ENCODE measurements at places on chromosomes 4 and X.

DNA sequence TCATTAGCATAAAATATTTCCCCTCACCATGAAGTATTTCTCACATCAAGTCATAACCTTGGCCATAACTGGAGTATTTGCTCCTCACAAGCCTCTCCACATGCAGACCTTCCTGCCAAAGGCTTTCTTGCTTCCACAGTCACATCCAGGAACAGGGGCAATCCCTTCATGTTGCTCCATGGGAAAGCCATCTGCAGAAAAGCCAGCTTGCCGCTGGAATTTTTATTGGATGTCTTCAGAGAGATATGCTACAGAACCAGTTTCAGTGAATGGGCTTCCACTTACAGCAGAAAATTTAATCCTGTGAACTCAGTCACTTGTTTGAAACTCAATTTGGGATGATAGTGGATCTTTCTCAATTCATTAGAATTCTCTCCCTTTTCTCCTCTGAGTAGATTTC, 3.2 kb upstream of the CDKN2AIP start:
- DNase-seq, result no peak

GRCh38 chr4:163598028-163598427, 103.5 kb downstream of the TMA16 start:
- no peak for DNase-seq

GRCh38 chrX:107600366-107600765, 27.9 kb upstream of the PRPS1 start:
- no peak for DNase-seq

GRCh38 chrX:14506866-14507265, 22.5 kb upstream of the GLRA2 start:
- DNase-seq, result no peak

GRCh38 chrX:13069771-13070416, 25.5 kb upstream of the FAM9C start:
- DNase-seq, result no peak

DNA sequence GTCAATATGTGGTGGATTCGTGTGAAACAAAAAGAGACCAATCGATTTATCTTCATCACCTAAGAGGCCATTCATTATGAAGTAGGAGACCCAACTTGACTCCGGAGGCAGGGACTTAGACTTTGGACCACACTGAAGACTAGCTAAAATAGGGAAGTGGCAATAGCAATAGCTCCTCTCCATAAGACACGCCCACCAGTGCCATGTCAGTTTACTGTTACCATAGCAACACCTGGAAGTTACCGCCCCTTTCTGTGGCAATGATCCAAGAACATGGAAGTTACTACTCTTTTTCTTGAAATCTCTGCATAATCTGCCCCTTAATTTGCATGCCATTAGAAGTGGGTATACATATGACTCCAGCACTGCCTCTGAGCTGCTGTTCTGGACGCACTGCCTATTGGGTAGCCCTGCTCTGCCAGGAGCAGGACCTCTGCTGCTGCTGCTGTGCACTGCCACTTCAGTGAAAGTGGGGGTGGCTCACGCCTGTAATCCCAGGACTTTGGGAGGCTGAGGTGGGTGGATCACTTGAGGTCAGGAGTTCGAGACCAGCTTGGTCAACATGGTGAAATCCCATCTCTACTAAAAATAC, 163.2 kb downstream of the PRKX start:
- DNase-seq, result peak; percentile 10

DNA sequence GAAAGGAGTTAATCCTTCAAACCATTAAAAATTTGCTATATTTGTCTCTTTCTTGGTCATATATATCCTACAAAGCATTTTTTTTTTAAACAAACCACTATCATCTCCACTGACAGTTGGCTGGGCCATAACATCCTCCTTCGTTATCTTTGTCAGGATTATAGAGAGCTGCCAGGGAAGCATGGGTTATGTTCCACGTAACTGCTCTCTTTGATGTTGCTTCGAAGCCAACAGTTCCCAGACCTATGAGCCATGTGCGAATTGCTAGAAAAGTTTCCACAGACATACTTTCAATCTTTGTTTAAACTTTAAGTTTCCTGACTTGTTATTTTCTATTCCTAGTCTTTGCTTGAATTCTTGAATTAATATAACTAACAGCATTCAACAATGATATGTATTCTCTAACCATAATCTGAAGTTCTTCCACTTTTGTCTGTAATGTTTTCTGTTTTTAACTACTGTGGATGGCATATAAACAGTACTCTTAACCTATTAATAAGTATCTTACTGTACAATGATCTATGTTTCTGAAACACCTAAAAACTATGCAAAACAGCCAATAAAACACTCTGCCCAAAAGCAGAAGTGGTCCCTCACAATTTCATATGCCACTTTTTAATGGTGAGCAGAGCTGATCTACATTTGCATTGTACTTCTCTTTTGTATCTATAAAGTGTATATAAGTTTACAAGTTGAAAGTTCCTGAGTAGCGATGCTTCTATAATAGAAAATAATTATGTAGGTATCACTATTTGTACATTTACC, 37.9 kb downstream of the EREG start:
- no peak for DNase-seq

DNA sequence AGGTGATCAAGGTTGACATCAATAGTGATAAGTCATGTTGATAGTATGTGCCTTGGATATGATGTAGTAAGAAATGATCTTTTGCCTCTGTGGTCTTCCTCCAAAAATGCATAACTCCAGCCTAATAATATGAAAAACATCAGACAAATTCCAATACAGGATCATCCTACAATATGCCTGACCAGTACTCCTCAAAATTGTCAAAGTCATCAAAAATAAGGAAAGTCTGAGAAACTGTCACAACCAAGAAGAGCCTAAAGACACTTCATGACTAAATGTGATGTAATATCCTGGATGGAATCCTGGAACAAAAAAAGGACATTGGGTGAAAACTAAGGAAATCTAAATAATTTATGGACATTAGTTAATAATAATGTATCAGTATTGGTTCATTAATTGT, 50.3 kb upstream of the LCORL start:
- no peak for DNase-seq

DNA sequence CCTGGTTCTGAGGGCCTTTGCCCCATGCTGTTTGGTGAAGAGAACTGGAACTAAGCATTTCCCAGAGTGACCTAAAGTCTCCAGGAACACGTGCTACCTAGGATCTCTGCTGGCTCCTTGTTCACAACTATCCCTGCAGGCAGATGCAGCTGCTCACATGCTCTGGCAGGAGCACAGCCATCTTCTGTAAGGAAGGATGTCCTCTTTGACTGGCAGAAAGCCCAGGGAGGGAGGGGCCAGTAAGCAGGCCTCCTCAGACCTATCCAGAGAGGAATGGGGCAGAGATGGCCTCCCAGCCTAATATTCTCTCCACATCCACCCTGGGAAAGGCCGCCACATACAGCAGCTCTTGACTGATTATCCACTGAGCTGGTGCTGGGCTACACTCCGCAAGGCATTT, 142.8 kb upstream of the EOLA2 start:
- DNase-seq, result no peak

- no peak for DNase-seq
Measured at GRCh38 chr4:80127870-80128419, 54.9 kb upstream of the ANTXR2 start.

DNA sequence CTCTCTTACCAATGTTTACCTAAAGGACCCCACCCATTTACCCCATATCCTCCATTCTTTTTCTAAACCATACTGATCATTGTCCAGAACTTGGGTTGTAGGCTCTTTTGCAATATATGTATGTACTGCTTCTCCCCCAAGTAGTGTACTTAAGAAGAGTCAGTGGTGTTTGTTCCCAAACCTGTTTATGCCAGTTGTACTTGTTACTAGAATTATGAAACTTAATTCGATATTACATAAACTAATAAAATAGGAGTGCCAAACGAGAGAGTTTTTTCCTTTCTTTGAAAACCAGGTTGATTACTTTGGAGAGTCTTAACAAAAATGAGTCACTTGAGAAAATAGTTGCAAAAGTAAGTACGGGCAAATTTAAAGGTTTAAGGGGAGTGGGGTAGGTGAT, 96.3 kb downstream of the GEMIN8 start:
- no peak for DNase-seq

DNA sequence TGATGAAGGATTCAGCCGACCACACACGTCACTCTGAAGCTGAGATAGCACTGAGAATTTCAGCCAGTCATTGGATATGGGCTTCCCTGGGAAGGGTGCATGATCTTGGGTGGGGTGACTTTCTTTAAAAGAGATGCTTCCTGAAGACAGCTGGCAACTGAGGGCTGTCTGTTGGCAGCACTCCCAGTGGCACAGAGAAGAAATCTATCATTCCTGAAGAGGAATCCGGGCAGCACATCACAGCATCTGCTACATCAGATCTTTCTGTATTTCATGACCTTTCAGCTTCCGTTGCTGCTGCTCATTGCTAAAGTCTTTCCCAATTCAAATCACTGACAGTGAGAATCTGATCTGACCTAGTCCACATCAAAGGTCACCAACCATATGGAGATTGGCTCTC, 193.8 kb upstream of the RBPJ start:
- DNase-seq, result no peak

- DNase-seq, result no peak
Measured at GRCh38 chr4:5137927-5138326, 86.6 kb downstream of the STK32B start.

DNA sequence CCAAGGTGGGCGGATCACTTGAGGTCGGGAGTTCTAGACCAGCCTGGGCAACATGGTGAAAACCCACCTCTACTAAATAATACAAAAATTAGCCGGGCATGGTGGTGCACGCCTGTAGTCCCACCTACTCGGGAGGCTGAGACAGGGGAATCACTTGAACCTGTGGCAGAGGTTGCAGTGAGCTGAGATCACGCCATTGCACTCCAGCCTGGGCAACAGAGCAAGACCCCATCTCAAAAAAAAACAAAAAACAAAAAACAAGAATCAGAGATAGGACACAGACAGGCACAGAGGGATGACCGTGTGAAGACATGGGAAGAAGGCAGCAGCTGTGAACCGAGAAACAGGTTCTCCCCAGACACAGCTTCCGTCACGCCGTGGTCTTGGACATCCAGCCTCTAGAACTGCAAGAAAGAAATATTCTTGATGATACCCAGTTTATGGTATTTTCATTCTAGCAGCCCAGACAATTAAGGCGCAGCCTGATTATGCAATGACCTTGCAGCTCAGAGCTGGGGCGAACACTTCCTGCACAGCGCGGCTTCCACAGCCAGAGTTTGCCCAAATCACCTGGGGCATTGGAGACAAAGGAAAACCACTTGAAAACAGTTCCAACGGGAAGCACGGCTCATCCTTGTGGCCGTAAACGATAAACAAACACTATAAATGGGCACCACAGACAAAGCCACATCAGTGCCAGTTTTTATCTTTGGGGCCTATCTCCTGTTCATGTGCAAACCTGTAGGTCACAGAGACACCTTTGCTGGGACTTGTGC, 4.2 kb upstream of the ARSD start:
- DNase-seq, result no peak

DNA sequence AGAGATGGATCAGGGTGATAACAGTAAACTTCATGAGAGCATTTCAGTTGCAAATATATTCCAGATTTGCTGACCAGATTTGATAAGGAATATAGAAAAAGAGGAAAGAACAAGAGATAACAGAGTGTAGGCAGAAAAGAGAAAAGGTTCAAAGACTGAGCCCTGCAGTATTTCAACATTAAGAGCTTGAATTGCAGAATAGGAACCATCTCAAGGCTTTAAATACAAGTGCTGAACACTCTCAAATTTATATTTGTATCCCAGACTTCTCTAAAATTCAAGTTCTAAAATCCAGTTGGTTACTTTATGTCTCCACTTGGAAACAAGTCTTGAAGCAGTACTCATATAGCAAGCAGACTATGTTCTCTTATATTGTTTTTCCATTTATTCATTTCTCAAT, 9.7 kb upstream of the MYOZ2 start:
- DNase-seq, result no peak

DNA sequence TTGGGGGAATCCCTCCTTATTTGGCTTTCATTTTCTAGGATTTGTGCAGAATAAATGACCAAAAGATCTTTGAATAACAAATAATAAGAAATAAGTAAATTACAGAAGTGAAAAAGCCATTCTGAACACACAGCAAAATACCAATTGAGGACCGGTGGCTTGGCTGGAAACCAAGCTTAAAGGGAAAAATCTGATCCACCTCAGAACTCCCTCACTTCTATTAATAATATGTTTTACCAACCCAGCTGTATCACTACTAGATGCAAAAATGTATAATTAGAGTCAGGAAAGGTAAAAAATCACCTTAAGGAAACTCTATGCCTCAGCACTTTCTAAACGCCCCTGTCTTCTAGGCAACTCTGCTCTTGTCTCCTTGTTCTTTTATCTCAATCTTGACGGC, 77.3 kb downstream of the TSPAN5 start:
- no peak for DNase-seq

DNA sequence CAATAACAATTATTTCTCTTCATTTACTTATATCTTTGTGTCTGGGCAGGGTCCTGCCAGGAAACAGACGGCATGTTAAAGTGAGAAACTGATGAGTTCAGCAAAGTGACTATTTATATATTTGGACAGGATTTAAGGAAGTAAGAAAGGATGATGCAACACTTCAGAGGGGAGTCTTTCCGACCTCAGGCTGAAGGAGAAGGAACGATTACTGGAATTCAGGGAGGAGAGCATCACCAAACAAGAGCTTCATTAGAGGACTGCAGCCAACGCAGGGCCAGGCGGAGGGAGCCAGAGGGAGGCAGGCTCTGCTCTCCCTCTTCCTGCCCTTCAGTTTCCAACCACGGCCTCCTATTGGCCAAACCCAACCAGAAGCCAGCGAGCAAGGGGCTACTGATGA, 1.5 kb upstream of the TLR7 start:
- DNase-seq, result no peak

DNA sequence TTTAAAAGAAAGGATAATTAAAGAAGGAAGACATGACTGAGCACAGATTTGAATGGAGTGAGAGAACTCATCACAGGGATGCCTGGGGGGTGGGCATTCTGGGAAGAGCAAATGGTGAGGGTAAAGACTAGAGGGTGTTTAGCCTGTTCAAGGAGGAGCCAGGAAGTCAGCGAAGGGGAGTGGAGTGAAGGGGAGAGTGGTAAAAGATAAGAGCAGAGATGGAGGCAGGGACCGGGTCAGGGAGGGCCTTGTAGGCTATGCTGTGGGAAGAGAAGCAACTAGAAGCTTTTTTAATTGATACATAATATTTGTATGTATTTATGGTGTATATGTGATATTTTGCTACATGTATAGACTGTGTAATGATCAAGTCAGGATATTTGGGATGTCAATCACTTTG, 2.2 kb upstream of the VGLL1 start:
- DNase-seq, result no peak

- no peak for DNase-seq
Measured at GRCh38 chr4:159398236-159398638, 295.4 kb downstream of the RAPGEF2 start.

GRCh38 chr4:73257651-73258435, 755 bp downstream of the ANKRD17 start:
- DNase-seq, result no peak

DNA sequence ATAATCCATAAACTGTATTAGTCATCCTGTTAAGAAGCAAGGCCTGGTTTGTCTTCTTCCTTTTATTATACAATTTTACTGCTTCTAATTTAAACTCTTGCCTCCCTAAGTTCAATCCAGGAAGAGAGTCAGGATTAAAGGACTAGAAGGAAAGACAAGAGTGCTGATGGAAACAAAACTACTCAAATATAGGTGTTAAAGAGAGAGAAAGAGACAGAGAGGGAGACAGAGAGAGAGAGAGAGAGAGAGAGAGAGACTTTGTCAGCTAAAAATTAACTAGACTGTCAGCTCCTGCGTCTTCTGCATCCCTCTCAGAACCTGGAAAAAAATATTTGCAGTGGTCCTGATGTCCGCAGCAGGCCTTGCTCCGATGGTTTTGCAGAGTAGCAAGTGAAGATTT, 13.5 kb upstream of the FGG start:
- no peak for DNase-seq

- peak; percentile 55 for DNase-seq
Measured at GRCh38 chr4:54723220-54723619, 65.5 kb downstream of the KIT start.

GRCh38 chr4:147760176-147760575, 28.3 kb downstream of the ARHGAP10 start:
- DNase-seq, result no peak

Data from NCI-H1694 treated with DMSO at 0.1 percent for 48 hours (cell line).